ENCODE measurements at places on chromosomes 7 and 10.

DNA sequence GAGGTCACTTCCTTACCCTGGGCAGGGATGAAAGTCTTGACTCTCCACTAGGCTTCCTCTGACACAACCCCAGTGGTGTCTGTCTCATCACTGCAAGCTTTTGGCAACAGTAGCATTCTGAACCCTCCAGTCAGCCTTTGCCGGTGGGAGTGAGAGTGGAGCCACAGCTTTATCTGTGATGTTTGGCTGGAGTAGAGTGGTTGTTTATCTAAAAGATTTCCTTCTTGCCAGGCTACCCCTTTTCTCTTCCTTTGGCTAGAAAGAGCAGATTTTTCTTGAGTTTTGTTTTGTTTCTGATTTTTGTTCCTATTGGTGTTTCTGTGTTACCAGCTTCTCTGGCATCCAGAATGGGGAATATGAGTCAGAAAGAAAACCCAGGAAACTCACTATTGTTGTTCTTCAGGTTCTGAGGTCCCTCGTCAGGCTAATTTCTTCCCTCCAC lies 98.9 kb upstream of the KIF5B start:
- no peak for DNase-seq

GRCh38 chr10:74770400-74770799 lies 56.0 kb upstream of the KAT6B start:
- no peak for DNase-seq

DNA sequence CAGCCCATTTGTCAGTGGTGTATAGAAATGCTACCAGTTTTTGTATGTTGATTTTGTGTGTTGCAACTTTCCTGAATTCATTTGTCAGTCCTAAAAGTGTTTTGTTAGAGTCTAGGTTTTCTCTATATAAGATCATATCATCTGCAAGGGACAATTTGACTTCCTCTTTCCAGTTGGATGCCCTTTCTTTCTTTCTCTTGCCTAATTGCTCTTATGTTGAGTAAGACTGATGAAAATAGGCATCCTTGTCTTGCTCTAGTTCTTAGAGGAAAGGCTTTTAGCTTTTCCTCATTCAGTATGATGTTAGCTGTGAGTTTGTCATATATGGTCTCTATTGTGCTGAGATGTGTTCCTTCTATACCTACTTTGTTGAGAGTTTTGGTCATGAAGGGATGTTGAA lies 161.7 kb upstream of the TPK1 start:
- no peak for DNase-seq

- no peak for DNase-seq
Observed at GRCh38 chr7:26618449-26618848, 245.9 kb downstream of the SKAP2 start.

- DNase-seq, result no peak
Observed at GRCh38 chr7:33832271-33832721, 73.0 kb upstream of the BMPER start.

DNA sequence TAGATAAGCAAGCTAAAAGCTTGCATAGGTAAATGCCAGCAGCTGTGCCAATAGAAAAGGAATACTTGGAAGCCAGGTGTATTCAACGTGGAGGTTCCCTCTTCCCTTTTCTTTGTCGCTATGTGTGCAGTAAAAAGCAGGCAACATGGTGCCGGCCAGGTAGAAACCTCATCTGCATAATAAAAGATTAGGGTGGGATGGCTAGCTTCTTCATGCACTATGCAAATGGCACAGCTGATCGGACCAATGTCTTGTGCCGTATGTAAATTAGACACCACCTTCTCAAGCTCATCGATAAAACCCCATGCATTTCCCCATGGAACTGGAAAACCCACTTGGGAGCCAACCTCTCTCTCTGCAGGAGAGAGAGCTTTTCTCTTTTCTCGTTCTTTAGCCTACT lies 150.9 kb upstream of the FOXK1 start:
- no peak for DNase-seq

- no peak for DNase-seq
Observed at GRCh38 chr7:66442385-66442784, 186.3 kb upstream of the KCTD7 start.

- no peak for DNase-seq
Observed at GRCh38 chr10:79065091-79065551, 3.6 kb upstream of the ZMIZ1 start.

- no peak for DNase-seq
Observed at GRCh38 chr7:4249241-4249640, 432.9 kb upstream of the FOXK1 start.

- DNase-seq, result no peak
Observed at GRCh38 chr10:79019441-79020014, 49.2 kb upstream of the ZMIZ1 start.

DNA sequence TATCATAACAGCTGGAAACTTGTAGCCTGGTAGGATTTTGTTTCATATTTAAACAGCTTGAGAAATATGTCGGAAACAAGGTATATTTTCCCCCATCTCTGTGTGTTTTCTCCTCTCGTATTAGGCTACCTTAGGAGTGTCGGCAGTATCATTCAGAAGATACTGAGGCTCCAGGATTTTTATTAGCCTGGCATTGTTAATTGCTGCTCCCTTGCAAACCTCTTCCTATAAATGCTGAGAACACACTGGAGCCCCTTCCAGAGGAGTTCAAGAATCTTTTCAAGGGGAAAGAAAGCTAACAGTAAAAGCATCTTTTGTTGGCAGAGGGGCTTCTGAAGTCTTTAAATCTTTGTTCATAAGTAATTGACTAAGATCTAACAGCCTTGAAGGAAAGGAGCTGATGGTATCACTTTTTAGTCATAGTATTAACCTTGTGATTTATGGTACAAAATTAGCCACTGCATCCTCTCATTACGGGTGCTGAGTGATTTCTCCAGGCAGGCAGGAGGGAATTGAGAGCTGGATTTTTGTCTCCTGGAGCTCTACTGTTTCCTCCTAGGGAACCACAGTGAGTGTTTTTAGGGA lies 998.7 kb downstream of the LRMDA start:
- DNase-seq, result no peak

DNA sequence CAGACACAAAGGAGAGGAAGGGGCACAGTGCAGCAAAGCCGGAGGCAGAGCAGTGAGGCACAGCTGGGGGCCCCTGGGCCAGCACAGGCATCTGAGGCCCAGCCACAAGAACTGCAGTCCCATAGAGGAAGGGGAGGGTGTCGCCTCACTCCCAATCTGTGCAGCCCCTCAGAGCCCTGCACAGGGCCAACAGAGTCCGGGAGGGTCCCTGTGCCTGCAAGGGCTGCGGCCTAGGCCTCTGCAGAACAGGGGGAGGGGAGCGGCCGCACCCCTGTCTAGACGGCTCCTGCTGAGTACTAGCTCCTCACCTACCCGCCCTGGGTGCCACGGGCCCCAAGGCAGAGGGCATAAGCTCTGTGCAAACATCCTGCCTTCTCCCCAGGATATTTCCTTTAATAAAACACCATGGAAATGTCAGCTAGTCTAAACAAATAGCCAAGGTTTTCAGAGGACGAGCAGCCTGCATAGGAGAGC lies 32.4 kb upstream of the RET start:
- DNase-seq, result no peak

DNA sequence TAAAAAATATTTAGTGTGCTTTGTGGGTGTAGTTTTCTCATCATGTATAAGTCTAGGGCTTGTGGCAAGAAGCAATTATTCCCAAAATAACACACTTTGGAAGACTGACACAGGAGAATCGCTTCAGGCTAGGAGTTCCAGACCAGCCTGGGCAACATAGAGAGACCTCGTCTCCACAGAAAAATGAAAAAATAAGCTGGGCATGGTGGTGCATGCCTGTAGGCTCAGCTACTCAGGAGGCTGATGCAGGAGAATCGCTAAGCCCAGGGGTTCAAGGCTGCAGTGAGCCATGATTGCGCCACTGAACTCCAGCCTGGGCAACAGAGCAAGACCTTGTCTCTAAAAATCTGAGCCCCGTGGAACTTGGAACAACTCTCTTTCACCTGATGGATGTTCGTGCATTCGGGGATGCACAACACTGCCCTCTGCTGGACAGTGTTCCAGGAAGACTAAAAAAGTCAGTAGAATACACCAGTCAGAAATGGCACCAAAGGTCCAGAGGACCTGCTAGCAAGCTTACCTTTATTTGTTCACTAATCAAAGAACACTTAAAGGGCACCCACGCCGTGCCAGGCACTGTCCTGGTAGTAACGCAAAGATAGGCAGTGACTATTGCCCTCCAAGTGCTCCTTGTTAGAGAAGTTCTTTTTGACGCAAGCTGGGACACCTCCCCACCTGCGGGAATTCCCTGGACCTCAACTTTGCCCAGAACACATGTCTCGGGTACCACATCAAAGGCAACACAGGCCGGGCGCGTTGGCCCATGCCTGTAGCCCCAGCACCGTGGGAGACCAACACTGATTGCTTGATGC lies 81.9 kb upstream of the CALN1 start:
- DNase-seq, result peak; percentile 38

- no peak for DNase-seq
Observed at GRCh38 chr10:4639960-4640359, 186.0 kb upstream of the AKR1E2 start.

- no peak for DNase-seq
Observed at GRCh38 chr7:148265896-148266295, 324.7 kb upstream of the C7orf33 start.

DNA sequence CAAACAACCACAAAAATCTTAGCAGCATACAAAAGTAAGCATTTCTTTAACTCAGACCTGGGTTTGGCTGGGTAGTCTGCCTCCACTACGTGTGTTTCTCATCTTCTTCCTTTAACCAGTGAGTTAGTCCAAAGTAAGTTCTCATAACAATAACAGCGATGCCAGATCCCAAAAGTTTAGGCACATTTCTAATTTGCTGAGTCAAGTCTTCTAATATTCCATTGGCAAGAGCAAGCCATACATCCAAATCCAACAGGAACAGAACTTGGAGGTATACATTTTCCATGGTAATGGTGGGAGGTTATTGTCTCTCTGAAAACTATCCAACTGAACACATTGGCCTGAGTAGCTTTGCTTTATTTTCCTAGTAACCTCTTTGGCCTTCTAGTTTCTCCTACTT lies 115.7 kb upstream of the CNTNAP2 start:
- DNase-seq, result no peak

GRCh38 chr10:32958085-32959005 lies at the start of gene ITGB1:
ITGB1 (minus strand) TSS chr10:32958230; CDS start chr10:32935558, 22,672 bp downstream.
- DNase-seq, result peak; percentile 64

- no peak for DNase-seq
Observed at GRCh38 chr10:2548071-2548470, 519.3 kb upstream of the PFKP start.

DNA sequence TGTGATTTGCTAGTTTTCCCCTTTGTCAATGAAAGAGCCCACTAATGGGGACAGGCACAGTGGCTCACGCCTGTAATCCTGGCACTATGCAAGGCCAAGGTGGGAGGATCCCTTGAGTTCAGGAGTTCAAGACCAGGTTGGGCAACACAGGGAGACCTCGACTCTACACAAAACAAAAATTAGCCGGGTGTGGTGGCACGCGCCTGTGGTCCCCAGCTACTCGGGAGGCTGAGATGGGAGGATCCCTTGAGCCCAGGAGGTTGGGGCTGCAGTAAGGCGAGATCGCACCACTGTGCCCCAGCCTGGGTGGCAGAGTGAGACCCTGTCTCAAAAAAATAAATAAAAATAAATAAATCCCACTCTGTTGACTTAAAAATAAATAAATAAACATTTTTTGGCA lies 5.1 kb downstream of the WIPI2 start:
- no peak for DNase-seq

DNA sequence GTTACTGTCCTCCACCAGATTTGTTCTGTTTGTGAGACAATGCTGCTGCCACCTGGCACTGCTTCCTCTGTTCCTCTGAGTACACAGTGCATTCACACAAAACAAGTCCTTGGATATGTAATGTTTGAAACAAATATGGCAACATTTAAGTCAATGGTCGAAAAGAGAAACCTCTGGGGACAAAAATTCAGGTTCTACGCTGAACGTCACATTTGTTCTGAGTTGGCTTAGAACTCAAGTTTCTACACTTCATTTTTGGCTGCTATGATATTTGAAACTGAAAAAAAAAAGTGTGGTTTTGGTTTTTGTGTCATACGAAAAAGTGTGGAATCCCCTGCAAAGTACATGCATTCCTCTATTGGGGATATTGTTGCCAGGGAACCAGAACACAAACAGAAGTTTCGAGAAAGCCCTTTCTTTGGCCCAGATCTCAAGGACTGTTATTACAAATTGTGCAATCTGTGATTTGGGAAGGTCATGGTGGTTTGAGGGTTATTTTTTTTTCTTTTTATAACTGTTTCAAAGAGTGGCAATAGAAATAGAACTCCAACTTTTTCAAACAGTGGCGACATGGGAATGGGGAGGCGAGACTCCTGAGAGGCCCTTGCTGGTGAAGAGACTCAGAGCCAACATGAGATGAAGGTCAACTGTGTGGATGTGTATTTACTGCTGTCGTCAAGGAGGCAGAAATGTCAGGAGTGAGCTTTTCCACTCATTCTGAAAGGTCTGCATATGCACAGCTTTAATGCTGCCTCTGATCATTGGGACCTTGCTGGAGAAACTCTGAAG lies 127.5 kb downstream of the CUBN start:
- DNase-seq, result no peak

DNA sequence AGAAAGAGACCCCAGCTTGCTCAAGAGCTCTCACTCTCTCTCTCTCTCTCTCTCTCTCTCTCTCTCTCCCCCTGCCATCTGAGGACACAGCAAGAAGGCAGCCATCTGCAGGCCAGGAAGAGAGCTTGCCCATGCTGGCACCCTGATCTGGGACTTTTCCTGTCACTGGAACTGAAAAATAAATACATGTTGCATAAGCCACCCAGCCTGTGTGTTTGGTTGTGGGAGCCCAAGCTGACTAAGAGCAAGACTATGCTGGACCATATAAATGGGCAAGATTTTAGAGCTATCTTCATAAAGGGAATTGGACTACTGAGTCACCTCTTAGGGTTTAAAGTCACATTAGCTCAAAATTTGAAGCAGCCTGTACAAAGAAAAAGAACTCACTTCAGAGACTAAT lies 98.6 kb downstream of the SLC16A9 start:
- DNase-seq, result no peak

DNA sequence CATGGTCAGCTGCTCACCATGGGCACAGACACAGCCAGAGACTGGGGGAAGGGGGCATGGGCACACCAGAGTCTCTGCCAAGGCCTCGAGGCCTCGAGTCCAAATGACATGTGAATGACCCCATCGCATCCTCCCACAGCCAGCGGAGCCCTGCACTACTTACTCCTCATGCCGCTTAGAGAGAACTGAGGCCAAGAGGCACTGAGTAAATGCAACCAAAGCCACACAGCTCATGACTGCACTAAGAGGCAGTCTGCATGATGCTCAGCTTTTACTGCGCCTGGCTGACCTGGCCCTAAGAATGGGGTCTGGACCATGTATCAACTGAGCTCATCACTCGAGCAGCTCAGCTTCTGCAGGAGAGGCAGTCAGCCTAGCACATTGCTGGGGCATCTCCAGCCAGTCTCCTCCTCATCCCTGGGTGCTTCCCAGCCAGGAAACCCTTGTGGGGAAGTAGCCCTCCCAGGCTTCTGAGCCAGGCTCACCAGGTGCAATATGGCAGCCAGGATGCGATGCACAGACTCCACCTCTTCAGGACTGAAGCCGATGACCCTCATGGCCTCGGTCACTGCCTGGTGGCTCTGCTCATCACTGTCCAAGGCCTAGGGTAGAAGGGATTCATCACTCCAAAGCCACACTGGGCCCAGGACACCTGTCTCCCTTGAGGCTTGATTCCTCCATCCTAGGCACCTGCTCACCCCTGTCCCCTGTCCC lies 7.5 kb downstream of the MYO1G start:
- no peak for DNase-seq

GRCh38 chr10:113430634-113431397 lies 122.0 kb upstream of the HABP2 start:
- no peak for DNase-seq

GRCh38 chr10:7592627-7593026 lies 74.1 kb downstream of the ITIH5 start:
- DNase-seq, result no peak

- DNase-seq, result no peak
Observed at GRCh38 chr10:123018531-123018930, 9.7 kb downstream of the ACADSB start.

GRCh38 chr10:61357687-61358086 lies 95.5 kb downstream of the TMEM26 start:
- no peak for DNase-seq
